AG04449 (cell line): ENCODE measurements at places on chromosomes 7 and 10.

DNA sequence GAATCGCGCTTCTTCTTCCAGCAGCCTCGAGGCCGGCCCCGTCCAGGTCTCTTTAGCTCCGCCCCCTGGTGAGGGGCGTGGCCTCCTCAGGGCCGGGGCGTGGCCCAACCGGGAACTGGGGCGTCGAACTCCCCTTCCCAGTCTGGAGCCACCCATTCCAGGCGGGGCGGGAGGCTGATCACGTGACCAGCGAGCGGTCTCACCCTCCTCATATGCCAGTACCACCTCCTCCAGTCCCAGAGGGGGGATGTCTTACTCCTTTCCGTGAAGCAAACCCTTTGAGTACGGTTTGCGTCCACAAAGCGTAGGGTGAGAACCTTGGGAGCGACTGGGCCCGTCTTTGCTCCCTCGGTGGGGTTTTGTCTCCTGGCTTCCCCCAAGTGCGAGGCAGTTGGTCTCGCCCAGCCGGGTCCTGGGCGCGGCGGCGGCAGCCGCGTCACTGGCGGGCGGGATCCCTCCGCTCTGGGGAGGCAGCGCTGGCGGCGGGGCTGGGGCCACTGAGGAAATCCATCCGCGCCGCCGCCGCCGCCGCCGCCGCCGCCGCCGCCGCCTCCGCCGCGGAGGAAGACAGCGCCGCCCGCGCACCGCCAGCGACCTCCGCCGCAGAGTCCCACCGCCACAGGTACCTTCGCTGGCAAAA is at the start of gene GNB2:
Gene GNB2, plus strand, starts transcription at position 439 of the 640 bp plus-strand sequence. CDS start 2,526 bp downstream, outside the sequence.
- DNase-seq: peak; percentile 96

DNA sequence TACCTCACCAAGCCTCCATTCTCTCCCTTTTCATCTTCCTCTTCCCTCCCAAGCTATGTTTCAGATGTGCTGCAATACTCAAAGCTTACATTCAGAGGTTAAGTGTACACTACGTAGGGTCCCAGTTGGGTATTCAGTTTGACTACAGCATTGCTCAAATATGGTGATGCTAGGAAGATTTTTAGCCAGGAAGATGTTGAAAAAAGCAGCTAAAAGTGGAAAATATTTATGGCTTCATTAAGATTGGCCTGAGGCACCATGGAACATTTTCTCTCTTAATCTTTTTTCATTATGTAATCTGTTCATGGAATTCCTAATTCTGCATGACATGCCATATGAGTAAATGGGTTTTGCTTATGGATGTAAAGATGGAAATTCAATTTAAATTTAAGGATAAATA is 72.0 kb upstream of the ABCB5 start:
- DNase-seq: no peak

DNA sequence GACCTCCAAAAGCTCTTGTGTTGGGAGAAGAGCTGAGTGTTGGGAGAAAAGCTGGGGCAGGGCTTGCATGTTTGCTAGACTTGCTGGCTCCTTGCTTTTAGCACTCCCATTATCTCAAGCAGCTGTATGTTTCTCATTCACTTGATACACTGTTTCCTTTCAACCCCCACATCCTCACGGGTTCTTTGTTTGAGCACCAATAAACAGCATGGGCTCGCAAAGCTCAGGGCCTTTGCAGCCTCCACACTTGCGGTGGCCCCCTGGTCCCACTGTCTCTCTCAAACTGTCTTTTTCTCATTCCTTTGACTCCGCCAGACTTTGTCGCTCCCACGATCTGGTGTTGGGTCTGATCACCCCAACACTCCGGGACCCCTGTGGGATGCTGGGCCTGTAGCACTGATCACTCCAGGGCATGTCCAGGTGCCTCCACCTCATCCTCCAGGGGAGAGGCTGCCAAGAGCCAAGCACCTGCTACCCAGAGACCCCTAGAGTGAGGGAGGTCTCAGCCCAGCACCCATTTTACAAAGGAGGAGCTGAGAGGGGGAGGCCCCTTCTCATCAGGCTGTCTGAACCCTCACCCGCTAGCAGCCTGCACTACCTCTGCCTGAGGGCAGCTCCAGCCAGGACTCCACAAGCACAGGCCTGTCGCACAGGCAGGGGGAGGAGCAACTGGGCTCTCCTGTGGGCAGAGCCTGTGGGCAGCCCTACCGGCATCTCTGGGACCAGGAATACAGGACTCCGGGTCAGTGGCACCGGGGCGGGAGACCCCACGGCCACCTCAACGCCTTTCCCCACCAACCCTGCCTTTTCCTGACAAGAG is 49.1 kb upstream of the MSMB start:
- no peak for DNase-seq

- no peak for DNase-seq
Measured at GRCh38 chr7:29453021-29453420, 110.6 kb upstream of the PRR15 start.

DNA sequence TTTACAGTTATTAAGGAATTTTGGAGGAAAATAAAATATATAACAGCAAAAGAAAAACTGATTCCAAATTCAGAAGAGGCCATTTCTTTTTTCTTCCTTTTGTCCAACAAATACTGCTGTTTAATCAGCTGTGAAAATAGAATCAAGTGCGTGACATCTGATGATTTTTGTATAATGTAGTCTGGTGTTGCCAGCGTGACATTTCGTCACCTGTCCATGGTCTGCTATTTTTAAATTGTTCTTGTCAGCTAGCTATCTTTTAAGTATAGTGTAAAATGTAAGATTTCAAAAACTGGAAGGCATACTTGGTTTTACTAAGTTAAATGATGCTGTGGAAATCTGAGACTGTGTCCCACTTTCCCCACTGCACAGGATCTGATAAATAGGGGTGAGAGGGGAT is 105.9 kb downstream of the CPEB3 start:
- DNase-seq: no peak

DNA sequence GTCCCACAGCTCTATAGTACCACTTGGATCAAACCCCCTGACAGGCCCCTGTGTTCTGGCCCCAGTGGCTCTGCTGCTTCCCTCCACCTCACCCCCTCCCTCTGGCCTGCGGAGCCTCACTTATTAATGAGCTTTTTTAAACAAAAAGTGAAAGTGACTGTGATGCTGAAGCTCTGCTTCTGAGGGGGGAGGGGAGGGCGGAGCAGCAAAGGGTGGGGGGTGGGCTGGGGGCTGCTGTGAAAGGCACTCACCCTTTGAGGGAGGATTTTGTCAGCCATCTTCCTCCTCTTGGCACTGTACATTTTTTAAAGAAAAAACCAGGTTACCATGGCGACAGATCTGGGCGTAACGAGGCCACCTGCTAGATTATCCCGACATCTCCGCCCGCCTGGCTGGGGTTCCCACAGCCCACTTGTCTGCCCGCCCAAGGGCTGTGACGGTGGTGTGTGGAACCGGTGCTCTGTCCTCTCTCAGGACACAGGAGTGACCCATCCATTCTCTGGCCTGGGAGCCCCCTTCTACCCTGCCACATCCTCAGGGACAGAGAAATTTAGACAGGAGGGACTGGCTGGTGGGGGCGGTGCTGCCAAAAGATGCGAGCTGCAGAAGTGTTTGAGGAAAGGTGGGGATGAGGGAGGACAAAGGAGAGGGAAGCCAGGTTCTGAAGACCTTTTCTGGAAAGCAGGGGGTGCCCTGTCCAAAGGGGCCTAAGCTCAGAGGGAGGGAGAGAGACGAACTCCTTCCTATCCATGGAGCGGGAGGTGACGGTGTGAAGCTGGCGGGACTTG is 4.9 kb downstream of the SMARCD3 start:
- no peak for DNase-seq

- no peak for DNase-seq
Measured at GRCh38 chr7:65268782-65269149, 104.9 kb upstream of the ZNF92 start.

GRCh38 chr7:157096286-157097055 is 42.3 kb upstream of the UBE3C start:
- no peak for DNase-seq

GRCh38 chr7:6278749-6279310 is 6.4 kb upstream of the CYTH3 start:
- DNase-seq: no peak

GRCh38 chr10:51321980-51322379 is 247.7 kb downstream of the PRKG1 start:
- DNase-seq: no peak

- no peak for DNase-seq
Measured at GRCh38 chr7:73870041-73870492, 9.1 kb downstream of the TMEM270 start.

- no peak for DNase-seq
Measured at GRCh38 chr10:127874671-127875448, 17.9 kb downstream of the CLRN3 start.

DNA sequence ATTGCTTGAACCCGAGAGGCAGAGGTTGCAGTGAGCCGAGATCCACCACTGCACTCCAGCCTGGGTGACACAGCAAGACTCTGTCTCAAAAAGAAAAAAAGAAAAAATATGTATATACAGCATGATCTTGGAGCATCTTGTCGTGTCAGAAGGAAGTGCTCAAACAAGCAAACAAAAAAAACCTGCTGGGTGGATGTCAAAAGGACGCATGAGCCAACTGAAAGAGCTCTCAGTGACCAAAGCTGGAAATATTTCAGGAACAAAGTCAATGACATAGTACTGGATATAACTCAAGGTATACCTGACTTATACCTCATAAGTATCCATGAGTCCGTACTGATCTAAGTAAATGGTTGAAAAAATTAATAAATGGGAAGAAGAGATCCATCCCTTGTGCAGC is 94.6 kb upstream of the ANLN start:
- no peak for DNase-seq

- no peak for DNase-seq
Measured at GRCh38 chr10:511849-512191, 177.6 kb downstream of the DIP2C start.

GRCh38 chr10:70462349-70462984 is 16.1 kb upstream of the PALD1 start:
- no peak for DNase-seq

DNA sequence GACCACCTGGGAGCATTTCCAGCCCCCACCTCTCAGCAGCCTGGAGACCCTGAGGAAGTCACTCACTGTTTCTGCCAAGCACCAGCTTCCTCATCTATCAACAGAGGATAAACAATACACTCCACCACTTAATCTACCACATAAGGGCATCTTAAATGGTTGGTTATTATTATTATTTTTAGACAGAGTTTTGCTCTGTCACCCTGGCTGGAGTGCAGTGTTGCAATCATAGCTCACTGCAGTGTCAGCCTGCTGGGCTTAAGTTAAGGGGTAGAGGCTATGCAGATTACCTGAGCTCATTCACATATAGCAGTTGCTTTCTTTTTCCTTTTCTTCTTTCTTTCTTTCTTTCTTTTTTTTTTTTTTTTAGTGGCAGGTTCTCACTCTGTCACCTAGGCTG is 59.5 kb upstream of the ELN start:
- no peak for DNase-seq

- DNase-seq: no peak
Measured at GRCh38 chr7:158419238-158419785, 168.3 kb downstream of the PTPRN2 start.

DNA sequence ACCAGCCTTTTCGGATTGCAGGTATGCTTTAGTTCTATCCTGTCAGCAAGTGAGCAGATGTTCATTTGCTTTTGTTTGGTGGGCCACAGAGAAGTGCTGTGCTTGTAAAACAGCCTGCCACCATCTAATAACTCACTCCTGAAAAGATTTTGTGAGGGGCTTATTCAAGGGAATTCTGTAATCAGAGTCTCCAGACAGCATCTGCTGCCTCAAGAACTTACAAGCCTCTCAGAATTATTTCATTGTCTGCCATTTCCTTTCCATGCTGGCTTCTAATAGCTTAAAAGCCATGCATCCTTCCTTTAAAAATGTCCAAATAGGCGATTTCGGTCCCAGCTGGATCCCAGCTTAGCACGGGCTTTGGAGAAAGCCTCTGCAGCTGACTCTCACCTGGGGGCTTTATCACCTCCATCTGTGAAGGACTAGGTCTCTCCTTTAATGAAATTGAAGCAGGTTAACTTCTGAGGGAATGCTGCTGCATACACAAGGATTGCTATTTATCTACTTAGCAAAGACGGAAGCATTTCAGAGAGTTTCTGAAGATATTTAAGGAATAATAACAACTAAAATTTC is 48.0 kb downstream of the MALRD1 start:
- DNase-seq: no peak

DNA sequence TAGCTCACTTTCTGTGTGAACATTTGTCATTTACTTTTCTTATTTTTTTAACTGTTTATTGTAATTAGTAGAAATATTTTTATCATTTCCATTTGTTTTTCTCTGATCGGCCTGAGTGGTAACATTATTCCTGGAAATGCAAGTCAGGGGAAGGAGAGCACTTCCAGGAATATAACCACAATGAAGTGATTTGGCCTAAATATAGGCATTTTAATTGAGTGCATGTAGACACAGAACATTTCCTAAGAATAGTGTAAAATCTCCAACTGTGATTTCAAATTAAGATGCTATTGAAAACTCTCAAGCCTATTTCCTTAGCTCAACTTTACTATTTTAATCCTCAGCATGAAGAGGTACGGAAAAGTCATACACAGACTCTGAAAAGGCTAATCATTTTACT is 86.5 kb upstream of the SKAP2 start:
- no peak for DNase-seq

DNA sequence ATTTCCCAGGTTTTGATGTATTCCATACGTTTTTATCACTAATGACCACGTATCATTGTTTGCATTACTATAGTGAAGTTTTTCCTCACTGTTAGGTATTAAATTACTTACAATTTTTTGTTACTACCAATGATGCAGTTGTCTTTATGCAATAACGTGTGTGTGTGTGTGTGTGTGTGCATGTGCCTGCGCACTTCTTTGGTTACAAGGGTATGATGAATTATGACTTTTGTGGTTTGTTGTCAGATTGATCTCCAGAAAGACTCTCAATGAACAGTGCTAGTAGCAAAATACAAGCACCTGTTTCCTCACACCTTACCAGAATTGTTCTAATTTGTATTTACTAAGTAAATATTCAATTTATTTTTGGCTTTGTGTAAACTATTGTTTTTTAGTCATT is 51.5 kb downstream of the MCMBP start:
- DNase-seq: no peak

GRCh38 chr7:140358412-140359051 is 39.8 kb downstream of the SLC37A3 start:
- no peak for DNase-seq

GRCh38 chr7:43906331-43907010 is at the start of gene URGCP:
URGCP (minus strand) TSS chr7:43906596; CDS start chr7:43906575, 21 bp downstream.
- no peak for DNase-seq

GRCh38 chr7:120680985-120681384 is 177.0 kb downstream of the TSPAN12 start:
- no peak for DNase-seq

GRCh38 chr7:305410-306151 is 15.6 kb downstream of the FOXL3 start:
- no peak for DNase-seq
